Activated CD8-positive, alpha-beta memory T cell treated with anti-CD3 and anti-CD28 coated beads, Interleukin-2, amount 50 U/mL, for 48 hours (primary cell): ENCODE measurements at places on chromosomes 1 and 21.

GRCh38 chr1:180918519-180918918 lies 5.8 kb downstream of the KIAA1614 start:
- DNase-seq: no peak

GRCh38 chr1:99003581-99004253 lies 944 bp downstream of the PLPPR5 start:
- DNase-seq: peak; percentile 48

DNA sequence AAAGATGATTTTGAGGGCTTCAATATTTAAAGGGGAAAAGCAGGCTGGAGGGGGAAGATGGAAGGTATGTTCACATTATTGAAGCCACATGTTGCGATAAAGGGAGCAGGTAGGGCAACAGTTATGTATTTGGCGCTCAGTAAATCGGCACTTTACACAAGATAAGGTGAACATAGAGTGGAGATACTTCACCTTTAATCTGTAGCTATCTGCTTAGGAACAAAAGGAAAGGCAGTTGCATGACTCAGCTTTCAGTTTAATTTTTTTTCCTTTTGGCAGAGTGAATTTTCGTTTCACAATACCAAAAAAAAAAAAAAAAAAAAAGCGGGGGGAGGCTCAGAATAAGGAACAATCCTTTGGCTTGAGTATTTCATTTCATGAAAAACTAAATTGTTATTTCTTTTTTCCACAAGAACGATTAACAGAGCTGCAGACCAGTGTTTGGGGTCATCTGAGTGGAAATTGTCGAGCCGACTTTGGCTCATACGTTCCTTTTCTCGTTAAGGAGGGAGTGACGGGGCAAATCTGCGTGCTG lies 1.1 kb upstream of the COQ8A start:
- no peak for DNase-seq

DNA sequence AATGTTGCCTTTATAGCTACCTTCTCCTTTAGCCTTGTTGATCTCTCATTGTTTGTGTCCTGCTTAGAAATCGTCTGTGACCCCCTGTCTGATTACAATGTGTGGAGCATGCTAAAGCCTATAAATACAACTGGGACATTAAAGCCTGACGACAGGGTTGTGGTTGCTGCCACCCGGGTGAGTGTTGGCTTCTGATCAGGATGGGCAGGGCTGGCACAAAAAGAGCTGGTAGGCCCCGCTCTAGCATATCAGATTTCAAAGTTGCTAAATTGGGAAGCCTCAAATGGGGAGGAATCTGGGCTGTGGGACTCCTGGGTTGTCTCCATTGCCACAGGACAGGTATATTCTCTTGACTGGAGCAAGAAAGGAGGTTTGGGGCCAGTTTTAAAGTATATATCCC lies 8.4 kb downstream of the NCSTN start:
- DNase-seq: no peak

DNA sequence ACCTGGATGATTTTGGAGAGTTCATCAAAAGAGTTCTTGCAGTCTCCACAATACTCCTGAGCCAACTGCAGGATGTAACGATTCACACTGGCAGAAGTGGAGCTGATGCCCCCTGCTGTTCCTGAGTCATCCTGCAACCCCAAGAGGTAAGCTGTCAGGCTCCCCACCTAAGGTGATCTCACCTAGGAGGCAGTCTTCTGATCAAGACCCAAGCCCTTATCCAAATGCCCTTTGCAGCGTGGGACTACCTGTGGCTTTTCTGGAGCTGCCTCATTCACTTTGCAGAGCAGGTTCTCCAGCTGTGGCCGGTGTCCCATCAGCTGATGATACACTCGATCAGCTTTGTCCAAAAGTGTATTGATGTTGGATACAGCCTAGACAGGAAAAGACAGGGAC lies 96.4 kb downstream of the UBR4 start:
- no peak for DNase-seq

DNA sequence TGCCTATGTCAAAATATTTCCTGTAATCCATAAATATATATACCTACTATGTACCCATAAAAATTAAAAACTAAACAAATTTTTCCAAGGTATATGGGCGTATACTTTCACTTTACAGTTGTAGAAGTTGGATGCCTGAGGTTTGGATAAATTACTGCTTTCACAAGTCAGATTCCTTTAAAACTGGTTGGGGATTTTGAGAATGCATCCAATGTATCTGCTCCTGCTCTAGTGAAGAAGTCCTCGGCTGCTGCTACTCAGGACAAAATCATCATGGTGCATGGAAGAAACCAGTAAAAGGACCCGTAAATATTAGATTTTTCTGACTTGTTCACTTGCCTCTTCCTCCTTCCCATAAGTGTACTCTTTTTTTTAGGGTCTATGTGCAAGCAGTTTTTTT lies 841.1 kb downstream of the USP25 start:
- DNase-seq: no peak

DNA sequence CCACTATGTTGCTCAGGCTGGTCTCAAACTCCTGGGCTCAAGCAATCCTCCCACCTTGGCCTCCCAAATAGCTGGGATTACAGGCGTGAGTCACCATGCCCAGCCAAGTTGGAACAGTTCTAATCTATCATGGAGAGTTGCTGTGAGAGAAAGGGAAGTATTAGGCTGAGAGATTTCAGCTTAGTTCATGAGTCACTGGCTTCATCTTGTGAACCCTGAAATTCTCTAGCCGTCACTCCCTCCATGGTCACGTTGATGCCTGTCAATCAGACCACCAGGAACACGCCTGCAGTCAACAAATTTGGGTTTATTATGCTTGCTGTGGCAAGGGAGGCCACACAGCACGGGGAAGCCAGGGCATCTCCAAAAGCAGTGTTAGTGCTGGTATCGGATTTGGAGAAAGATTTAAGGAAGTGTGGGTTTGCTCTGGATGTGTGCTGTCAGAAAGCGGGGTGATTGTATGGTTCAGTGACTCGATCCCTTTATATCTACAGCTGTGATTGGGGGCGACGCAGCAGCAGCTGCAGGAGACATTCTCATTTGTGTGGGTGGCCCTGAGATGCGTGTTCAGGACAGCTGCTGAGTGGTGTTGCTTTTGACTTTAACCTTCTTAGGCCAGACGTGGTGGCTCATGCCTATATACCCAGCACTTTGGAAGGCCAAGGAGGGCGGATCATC lies 18.7 kb downstream of the UQCRHL start:
- no peak for DNase-seq

DNA sequence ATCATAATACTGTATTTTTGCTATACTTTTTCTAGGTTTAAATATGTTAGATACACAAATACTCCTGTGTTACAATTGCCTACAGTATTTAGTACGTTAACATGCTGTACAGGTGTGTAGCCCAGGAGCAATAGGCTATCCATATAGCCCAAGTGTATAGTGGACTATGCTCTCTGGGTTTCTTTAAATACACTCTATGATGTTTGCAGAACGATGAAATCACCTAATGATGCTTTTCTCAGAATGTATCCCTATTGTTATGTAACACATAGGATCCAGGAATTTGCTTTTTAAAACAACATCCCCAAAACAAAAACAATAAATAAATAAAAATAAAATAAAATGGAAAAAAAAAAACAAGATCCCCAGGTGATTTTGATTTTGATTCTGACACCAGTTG lies 18.1 kb upstream of the RBM15 start:
- DNase-seq: no peak

- no peak for DNase-seq
These were observed 5.8 kb downstream of the CDA start for GRCh38 chr1:20594746-20595145.

GRCh38 chr1:54804471-54805132 lies 3.5 kb upstream of the TTC22 start:
- DNase-seq: peak; percentile 59

- DNase-seq: no peak
These were observed 54.8 kb downstream of the NR5A2 start for GRCh38 chr1:200082329-200082728.

- DNase-seq: no peak
These were observed 38.1 kb downstream of the MIGA1 start for GRCh38 chr1:77817368-77818209.

DNA sequence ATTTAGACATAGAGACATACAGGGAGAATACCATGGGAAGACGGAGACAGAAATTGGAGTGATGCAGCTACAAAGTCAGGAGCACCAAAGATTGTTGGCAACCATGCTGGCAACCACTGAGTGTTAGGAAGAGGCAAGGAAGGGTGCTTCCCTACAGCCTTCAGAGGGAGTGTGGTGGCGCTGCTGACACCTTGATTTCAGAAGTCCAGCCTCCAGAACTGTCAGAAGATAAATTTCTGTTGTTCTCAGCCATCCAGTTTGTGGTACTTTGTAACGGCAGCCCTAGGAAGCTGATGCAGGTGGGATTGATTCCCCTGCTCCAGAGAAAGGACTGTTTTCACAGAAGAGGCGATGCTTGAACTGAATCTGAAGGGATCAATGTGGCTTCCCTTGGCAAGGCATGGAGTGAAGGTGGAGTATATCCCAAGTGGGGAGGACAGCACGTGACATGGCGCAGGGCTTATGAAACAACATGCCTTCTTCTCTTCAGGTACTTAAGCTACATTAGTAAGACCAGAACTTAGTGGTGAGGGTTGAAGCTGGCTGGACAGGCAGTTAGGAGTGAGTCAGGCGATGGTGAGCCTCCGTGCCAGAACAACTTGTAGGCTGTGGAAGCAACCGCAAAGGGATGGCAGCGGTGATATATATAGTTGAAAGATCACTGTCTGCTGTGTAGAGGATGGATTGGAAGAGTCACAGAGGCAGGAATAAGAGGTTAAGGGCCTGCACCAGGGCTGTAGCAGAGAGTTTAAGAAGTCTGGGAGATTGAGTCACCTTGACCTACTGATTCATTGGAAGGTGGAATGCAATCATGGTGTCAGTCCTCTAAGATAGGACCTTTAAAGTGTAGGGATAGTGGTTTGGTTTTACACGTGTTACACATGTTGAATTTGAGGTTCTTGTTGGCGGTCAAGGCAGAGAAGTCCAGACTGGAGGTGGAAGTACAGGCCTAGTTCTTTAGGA lies 2.1 kb downstream of the LEPR start:
- DNase-seq: no peak
